ENCODE measurements at places on chromosomes 12 and 14.

DNA sequence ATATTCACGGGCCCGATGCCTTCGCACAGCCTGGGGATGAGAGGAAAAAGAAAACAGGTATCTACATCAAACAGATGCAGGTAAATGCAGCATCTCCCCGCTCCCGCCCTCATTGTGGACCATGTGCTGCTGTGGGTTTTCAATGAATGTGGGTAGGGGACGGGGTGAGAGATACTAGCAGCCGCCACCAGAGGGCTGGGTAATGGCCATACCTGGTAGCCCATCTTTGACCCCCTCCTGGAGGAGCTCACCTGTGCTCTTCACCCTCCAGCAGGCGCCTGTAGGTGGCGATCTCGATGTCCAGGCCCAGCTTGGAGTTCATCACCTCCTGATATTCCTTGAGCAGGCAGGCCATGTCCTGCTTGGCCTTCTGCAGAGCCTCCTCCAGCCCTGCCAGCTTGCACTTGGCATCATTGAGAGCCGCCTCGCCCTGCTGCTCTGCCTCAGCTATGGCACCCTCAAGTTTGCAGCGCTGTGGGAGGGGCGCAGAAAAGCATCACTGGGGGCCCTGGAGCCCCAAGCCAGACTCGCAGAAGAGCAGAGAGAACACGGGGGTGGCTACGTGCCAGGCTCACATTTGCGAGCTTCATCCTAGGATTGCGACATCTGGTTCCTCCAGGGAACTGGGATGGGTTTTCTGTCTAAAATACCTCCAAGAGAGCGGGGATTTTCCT is 10.2 kb downstream of the KRT82 start:
- peak; percentile 97 for DNase-seq

- DNase-seq, result no peak
These were observed 266.4 kb upstream of the USP15 start for GRCh38 chr12:61993734-61994345.

GRCh38 chr12:116887897-116888296 is 6.7 kb upstream of the HRK start:
- no peak for DNase-seq

DNA sequence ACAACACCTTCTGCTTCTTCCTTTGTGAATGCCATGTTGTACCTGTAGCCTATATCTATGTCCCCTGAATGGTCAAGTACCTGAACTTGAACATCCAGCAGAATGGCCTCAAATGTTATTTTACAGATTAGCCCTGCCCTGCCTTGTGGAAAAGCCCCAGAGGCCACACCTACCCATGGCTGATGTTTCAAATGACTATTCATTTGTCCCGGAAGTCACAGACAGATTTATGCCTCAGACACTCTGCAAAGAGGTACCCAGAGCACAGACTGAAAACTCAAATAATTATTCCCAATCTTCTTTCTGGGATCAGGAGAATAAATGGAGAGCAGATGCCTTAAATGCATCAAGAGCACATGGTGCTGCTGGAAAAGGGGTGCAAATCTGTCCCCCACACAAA is 13.0 kb upstream of the DPF3 start:
- DNase-seq, result no peak

GRCh38 chr14:80425686-80426085 is 214.4 kb upstream of the DIO2 start:
- DNase-seq, result no peak

GRCh38 chr14:84458881-84459280 is 1071.1 kb upstream of the FLRT2 start:
- no peak for DNase-seq

DNA sequence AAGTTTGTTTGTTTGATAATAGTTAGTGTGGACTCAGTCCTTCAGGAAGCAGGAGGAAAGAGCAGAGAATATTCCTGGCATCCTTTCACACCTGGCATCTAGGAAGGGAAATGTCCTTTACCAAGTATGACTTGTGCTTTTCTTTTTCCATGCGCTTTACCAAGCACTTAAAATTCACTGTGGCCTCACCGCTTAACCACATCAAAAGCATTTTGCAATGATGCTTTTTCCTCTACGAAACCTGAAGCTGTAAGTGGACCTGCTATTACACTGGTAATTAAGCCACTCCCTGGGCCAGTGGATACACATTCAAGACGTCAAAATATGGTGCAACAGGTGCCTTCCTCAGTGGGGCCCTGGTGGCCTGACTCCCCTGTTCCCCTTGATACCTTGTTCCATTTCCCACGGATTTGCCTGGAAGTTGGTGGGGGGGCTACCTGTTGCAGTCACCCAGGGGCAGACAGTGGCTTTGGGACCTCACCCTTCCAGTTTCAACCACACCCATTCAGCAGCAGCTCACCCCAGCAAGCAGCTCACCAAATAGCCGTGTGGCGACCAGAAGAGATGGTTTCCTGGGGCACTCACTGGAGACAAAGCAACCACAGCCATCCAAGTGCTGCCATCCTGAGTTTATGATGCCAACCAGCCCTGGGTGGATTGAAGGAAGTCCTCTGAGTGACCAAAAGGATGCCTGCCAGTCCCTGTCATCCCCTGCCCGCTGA is 14.2 kb upstream of the FZD10 start:
- no peak for DNase-seq

- peak; percentile 89 for DNase-seq
These were observed 6.4 kb upstream of the SLC38A4 start for GRCh38 chr12:46832130-46832704.

GRCh38 chr12:45284096-45284901 is 68.4 kb downstream of the ANO6 start:
- peak; percentile 59 for DNase-seq

- no peak for DNase-seq
These were observed 30.4 kb downstream of the RAP1B start for GRCh38 chr12:68641138-68641537.

DNA sequence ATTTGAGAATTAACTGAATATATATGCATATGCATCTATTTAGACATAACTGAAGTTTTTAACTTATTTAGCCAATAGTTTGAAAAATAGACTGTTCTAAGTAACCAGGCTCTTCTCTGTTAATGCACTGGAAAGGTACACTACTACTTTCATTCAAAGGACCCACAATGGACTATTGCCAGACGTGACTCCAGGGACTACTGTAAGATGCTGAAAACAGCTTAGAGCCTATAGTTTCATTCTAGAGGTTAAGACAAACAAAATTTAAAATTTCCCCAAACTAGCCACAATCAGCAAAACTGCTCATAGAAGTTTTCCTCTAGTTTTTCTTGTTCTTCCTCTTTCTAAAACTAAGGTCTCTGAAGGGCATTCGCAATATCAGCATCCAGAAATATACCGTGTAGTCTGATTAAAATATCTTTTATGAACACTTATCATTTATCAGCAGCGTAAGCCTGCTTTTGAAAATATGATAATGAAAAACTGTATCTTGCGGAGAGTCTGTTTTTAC is 10.4 kb downstream of the APPL2 start:
- DNase-seq, result no peak

- DNase-seq, result no peak
These were observed 521 bp downstream of the CDK2AP1 start for GRCh38 chr12:123271001-123271668.

- no peak for DNase-seq
These were observed 49.2 kb downstream of the SUSD6 start for GRCh38 chr14:69660344-69661193.

DNA sequence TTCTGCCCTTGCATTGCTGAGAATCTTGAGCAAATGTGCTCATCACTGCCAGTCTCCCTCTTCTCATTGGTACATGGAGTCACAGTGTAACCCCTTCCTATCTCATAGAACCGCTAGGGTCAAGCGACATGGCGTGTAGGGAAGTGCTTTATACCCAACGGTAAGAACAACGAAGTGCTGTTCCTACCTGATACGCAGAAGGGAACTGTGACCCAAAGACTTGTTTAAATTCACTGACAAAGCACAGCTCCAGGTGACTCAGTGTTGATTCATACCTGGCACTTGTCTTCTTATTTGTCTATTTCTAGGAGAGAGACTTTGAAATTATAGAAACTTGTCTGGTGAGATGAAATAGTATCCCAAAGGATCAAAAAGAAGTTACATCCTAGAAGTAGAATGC is 53.7 kb downstream of the FBXL14 start:
- no peak for DNase-seq

DNA sequence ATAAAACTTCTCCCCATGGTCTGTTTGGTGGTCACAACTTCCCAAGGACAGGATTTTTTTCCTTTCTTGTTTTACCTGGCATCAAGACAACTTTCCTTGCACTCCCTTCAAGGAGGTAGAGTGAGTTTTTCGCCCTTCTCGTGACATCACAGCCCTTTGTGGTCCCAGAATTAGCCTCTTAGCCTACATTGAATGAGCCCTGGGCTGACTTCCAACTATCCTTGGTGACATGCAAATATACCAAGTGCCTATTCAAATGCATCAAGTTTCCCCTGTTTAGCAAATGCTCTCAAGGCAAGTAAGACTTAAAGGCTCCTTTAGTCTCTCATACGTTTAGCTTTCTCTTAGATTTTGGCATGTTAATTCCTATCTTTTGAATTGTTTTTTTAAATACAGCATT is 36.6 kb downstream of the TC2N start:
- peak; percentile 56 for DNase-seq

DNA sequence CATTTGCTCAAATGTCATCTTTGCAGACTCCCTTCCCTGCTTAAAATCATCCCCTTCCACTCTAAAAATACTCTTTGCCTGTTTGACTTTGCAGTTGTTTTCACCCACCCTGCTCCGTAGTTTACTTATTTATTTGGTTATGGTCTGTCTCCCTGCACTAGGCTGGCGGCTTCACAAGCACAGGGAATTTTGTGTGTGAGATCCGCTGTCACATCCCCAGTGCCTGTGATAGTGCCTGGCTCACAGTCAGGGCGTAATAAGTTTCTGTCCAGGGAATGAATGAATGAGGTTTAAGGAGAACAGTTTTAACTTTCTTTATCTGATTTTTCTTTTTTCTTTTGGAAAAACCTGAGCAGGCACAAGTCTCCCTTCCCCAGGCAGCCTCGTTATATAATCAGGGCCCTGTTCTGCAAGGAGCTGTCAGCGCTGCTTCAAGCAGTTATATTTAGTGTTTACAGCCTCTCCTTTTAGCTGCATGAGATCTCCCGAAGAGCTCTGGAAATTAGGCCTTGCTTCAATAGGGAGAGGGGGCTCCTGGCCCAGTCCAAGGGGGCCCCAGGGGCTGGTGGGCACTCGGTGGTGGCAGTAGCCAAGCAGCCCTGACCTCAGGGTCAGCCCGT is 107.1 kb downstream of the AACS start:
- DNase-seq, result no peak

- DNase-seq, result no peak
These were observed 158.4 kb downstream of the IPO8 start for GRCh38 chr12:30537228-30537627.

DNA sequence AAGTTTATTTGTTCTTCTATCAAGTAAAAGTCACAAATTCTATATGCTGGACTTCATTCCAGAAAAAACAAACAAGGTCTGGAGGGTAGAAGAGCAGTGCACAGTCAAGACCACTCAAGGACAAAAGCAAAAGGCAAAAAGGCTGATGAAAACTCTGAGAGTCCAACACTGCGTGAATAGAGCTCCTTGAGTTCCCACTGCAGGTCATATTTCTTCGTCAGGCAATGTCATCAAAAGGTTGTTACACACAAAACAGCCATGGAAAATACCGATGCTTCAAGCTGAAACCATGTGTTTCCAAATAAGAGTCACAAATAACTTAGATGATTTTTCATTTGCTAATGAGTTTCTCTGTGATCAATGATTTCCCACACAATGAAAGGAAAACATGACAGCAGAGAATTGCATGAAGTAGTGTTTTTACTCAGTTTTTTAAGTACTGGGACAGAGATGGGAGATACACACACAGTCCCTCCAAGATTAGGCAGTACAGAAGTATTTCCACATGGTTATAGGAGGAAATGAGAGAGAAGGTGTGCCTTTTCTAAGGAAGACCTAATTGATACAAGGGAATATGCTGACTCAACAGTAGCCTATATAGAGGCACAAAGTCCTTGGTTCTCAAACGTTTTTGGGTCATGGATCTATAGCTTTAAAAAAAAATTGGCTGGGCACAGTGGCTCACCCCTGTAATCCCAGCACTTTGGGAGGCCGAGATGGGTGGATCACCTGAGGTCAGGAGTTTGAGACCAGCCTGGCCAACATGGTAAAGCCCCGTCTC is 177.7 kb downstream of the MED13L start:
- no peak for DNase-seq

DNA sequence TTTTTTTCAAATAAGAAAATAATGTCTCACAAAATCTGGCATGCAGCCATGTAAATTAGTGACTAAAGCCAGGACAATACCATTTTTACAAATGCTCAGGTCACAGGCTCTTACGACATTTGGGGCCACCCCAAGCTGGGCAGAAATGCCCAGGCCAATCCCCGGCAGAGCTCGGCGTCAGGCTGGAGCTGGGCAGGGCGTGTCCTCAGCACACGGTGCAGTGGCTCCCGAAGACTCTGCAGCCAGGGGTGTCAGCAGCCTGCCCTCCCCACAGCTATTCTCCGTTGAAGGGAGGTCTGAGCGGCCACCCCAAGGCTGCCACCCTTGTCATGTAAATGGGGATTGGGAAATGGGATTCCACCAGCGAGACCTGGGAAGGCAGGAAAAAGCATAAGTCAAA is 158.6 kb downstream of the DICER1 start:
- DNase-seq, result peak; percentile 74

DNA sequence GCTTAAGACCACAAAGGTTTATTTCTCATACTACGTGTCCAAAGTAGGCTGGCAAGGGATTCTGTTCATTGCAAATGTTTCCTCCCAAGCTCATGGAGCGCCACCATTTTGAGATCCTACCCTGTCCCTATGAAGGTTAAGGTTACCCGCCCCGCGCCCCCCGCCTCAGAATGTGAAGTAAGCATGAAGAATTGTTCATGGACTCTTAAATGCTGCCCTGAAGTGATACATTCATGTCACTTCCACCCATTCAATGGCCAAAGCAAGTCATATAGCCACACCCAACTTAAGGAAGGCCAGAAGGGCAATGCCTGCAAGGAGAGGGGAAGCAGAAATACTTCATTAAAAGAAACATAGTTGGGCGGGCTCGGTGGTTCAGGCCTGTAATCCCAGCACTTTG is 4.2 kb downstream of the TMEM253 start:
- no peak for DNase-seq

- no peak for DNase-seq
These were observed 70.5 kb downstream of the ANKS1B start for GRCh38 chr12:99914206-99914605.

DNA sequence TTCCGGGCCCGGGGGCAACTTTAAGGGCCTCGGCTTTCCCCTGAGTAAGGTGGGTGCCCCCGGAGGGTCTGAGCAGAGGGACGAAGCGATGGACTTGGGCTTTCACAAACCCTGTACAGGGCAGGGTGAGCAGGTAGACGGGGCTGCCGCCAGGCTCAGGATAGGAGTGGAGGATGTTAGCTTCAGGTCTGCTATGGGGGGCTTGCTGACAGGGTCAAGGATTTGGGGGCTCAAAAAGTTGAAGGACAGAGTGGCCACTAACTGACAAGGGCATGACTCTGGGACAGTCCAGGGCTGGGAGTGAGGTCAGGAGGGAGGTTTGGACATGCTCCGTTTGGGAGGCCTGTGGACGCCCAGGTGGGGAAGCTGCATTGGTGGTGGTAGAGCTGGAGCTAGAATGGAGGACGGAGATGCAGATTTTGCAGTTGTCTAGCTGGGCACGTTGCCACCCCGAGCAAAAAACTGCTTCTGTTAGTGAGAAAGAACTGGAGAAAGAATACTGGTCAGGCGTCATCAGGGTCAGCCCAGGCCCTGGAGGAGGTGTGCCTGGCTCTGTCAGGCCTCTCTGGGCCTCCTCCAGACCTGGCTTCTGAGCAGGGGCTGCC is 113.3 kb downstream of the ADGRD1 start:
- peak; percentile 13 for DNase-seq
